Naive thymus-derived CD4-positive, alpha-beta T cell (primary cell): ENCODE measurements at places on chromosomes 6 and 20.

- no peak for DNase-seq
Observed at GRCh38 chr6:20751293-20751935, 217.2 kb downstream of the CDKAL1 start.

DNA sequence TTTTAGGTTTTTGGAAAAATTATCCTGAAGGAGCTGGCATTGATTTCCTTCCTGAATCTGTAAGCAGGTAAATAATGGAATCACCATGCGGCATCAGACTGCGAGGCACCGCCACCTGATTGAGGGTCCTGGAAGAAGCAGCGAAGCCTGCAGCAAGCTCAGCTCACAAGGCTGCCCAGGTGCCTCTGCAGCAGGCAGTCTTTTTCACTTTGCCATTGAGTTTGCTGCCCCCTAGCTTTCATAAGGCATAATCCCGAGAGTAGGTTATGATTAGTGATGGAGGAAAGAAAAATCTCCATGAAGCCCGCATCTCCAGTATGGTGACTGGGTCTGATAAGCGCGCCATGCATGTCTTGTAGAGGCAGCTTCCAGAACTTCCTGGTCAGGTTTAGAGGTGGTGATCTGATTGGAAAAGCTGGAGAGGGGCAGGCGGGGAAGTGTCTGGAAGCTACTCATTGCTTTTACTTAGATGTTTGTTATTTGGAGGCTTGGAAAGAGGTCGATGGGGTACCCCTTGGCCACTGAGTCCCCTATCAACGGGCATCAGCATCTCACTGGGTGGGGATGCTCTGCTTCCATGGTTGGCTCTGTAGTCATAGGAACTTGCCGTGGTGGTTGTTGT lies 26.7 kb downstream of the IYD start:
- no peak for DNase-seq

- no peak for DNase-seq
Observed at GRCh38 chr6:83019741-83020140, 45.9 kb downstream of the UBE3D start.

GRCh38 chr6:53827531-53827930 lies 32.7 kb downstream of the LRRC1 start:
- no peak for DNase-seq

GRCh38 chr6:165222315-165223025 lies 86.9 kb downstream of the C6orf118 start:
- DNase-seq = no peak
